ENCODE measurements at places on chromosomes 2 and 18. TPM values are rescaled to one million over a fixed set of nuclear protein-coding genes. Genes with fewer than 3 reads are reported as not detected.

Gene SCG2
- total RNA-seq = 0.82 TPM

Gene GALR1
- not detected for total RNA-seq

Gene CCDC102B
- 0.60 TPM for total RNA-seq

Gene VIT
- not detected for total RNA-seq

Gene ZNF385B
- 0.18 TPM for total RNA-seq

Gene TMEM18
- total RNA-seq = 45.5 TPM

Data from A549 treated with GW870086 at 1 μM for 4 hours (cell line).